ENCODE measurements at places on chromosomes 3 and 15.

DNA sequence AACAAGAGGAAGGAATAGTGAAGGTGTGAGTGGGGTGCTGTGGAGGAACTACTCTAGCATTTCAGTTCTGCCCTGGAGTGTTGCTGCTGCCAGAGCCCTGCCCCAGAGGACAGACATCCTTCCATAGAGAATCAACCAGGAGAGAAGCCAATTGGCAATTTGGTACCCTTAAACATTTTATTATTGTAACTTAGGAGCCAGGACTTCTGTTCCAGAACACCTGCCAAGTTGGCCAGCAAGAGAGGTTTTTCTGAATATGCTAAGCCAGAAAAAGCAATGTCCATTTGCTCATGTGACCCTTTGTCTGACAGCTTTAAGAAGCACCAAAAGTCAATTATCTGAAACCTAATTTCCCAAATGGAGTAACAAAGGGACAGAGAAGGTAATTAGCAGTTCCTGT is 264.9 kb downstream of the MEX3B start:
- DNase-seq, result no peak

- no peak for DNase-seq
These were observed 167.3 kb downstream of the C3orf70 start for GRCh38 chr3:184985586-184985985.

GRCh38 chr3:29339016-29339833 is 58.4 kb downstream of the RBMS3 start:
- DNase-seq, result no peak

GRCh38 chr3:149381173-149382100 is 4.0 kb upstream of the TM4SF1 start:
- DNase-seq, result no peak

DNA sequence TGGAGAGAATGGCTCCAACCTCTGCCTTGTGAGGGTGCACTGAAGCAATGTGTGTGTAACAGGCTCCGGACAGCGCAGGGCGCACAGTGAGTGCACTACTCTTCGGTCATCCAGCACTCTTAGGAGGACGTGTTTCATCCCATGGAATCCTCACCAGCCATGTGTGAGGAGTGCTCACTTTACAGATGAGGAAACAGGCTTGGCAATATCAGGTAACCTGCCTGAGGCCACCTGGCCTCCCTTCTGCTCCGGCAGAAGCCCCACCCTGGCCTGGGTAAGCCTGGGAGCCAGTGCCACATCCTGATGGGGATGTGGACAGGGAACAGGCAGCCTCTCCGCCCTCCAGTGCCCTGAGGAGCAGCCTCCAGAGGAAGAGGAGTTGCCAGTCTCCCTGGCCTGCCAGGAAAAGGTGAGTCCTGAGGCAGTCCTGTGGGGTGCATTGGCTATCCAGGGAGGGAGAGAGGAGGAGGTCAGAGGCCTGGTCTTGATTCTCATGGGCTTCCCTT is 39.4 kb upstream of the LIMD1 start:
- no peak for DNase-seq
